ENCODE measurements at places on chromosomes 1 and 21. TPM values are rescaled to one million over a fixed set of nuclear protein-coding genes. Genes with fewer than 3 reads are reported as not detected.

Gene SAMD11
- polyA plus RNA-seq, result 21.6 TPM

Gene GPR161
- polyA plus RNA-seq, result 45.5 TPM

Gene KCNJ15
- not detected for polyA plus RNA-seq

Gene ZSCAN20
- polyA plus RNA-seq, result 4.4 TPM

Gene IRF6
- polyA plus RNA-seq, result not detected

Gene TIE1
- polyA plus RNA-seq, result not detected

Gene INTS7
- polyA plus RNA-seq, result 23.6 TPM

Gene NPHP4
- polyA plus RNA-seq, result 21.5 TPM

Gene CCDC185
- polyA plus RNA-seq, result not detected

Gene OR2L2
- polyA plus RNA-seq, result 0.14 TPM

Gene GREM2
- 0.62 TPM for polyA plus RNA-seq

Gene PLCH2
- 6.6 TPM for polyA plus RNA-seq

Gene FAM3B
- not detected for polyA plus RNA-seq

Gene SRGAP2C
- 10.0 TPM for polyA plus RNA-seq

Gene RBP7
- polyA plus RNA-seq, result not detected

Gene CORT
- polyA plus RNA-seq, result 0.81 TPM

Gene TMIGD3
- polyA plus RNA-seq, result not detected

Gene A3GALT2
- not detected for polyA plus RNA-seq

Gene ZNF683
- not detected for polyA plus RNA-seq

Gene UBR4
- polyA plus RNA-seq, result 58.4 TPM

Gene TOR1AIP2
- polyA plus RNA-seq, result 44.7 TPM

Gene CFAP141
- polyA plus RNA-seq, result not detected

Gene ZBTB21
- 8.0 TPM for polyA plus RNA-seq

Gene EXTL1
- polyA plus RNA-seq, result 2.7 TPM

Gene SUSD4
- polyA plus RNA-seq, result 31.5 TPM

Gene DNASE2B
- 27.9 TPM for polyA plus RNA-seq

Gene GJC2
- 1.7 TPM for polyA plus RNA-seq

Gene SOAT1
- polyA plus RNA-seq, result 5.7 TPM

Gene ERVH48-1
- polyA plus RNA-seq, result not detected

Gene PIP5K1A
- polyA plus RNA-seq, result 66.0 TPM

Gene ROR1
- polyA plus RNA-seq, result 0.27 TPM

Gene IFNLR1
- polyA plus RNA-seq, result 0.16 TPM

Gene CD247
- 0.30 TPM for polyA plus RNA-seq

Gene CAPZA1
- 82.2 TPM for polyA plus RNA-seq

Gene TMPRSS15
- polyA plus RNA-seq, result 0.18 TPM

Gene BMP8A
- 0.62 TPM for polyA plus RNA-seq

Gene LCE6A
- not detected for polyA plus RNA-seq

Gene FABP3
- polyA plus RNA-seq, result 5.8 TPM

Gene KRTAP10-11
- polyA plus RNA-seq, result not detected

Gene OR2L3
- polyA plus RNA-seq, result 0.10 TPM

Gene SEMA6C
- polyA plus RNA-seq, result 32.5 TPM

Gene FTCD
- polyA plus RNA-seq, result 1.4 TPM

Gene PAQR6
- polyA plus RNA-seq, result 27.3 TPM

Gene E2F2
- 0.50 TPM for polyA plus RNA-seq

Gene RBM11
- 20.0 TPM for polyA plus RNA-seq

Gene C1orf52
- 103 TPM for polyA plus RNA-seq

Gene PRMT6
- 19.1 TPM for polyA plus RNA-seq

Gene TRIM17
- 0.14 TPM for polyA plus RNA-seq

Gene SLC6A17
- 3.5 TPM for polyA plus RNA-seq

Gene HSD11B1
- not detected for polyA plus RNA-seq

Gene NUP210L
- polyA plus RNA-seq, result 0.09 TPM

Gene OVAAL
- polyA plus RNA-seq, result not detected

Gene CR1
- not detected for polyA plus RNA-seq

Gene CELA2B
- polyA plus RNA-seq, result not detected

Gene OR2T11
- not detected for polyA plus RNA-seq

Gene C1orf94
- polyA plus RNA-seq, result 0.72 TPM

Gene LRRC3
- polyA plus RNA-seq, result 3.8 TPM
